ENCODE measurements at places on chromosomes 5 and 9.

DNA sequence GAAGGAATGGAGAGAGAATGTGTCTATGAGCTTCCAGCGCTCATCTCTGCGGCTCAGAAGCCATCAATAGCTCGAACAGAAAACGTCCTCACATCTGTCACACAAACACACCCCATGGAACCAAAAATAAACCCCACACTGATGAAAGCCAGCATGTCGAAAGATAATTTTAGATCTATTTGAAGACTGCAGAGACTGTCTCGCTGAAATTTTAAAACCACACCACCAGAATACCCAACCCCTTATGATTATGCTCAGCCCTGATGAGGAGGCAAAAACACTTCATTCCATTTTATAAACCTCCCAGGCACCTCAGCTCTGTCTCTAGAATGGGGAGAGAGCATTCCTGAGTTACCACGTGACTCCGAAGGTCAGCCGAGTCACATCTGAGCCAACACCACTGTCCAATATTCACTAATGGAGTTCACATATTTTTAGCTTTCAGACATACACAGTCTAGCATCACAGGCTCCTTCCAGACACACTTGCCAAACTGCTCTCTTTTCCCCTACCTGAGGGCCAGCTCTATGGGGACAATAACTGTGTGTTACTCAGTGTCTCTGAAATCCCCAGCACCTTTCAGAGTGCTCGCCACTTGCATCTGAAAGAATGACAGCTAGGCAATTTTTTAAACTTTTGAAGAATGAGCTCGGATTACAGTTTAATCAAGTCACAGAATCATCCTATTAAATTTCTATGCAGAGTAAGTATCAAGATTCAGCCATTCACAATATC is 63.2 kb downstream of the SERINC5 start:
- no peak for DNase-seq

DNA sequence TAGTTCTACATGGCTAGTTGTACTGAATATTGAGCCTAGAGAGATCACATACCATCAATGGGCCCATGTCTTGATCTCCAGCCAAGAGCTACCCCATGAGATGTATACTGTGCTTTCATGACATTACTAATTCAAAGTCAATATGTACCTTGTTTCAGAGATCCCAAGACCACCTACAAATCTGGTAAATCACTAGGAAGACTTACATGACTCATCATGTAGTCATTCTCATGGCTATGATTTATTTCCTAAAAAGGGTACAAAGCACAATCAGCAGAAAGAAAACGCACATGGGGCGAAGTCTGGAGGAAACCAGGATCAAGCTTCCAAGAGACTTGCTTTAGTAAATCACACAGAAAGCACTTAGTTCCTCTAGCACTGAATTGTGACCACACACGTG is 103.0 kb downstream of the PCSK5 start:
- no peak for DNase-seq

DNA sequence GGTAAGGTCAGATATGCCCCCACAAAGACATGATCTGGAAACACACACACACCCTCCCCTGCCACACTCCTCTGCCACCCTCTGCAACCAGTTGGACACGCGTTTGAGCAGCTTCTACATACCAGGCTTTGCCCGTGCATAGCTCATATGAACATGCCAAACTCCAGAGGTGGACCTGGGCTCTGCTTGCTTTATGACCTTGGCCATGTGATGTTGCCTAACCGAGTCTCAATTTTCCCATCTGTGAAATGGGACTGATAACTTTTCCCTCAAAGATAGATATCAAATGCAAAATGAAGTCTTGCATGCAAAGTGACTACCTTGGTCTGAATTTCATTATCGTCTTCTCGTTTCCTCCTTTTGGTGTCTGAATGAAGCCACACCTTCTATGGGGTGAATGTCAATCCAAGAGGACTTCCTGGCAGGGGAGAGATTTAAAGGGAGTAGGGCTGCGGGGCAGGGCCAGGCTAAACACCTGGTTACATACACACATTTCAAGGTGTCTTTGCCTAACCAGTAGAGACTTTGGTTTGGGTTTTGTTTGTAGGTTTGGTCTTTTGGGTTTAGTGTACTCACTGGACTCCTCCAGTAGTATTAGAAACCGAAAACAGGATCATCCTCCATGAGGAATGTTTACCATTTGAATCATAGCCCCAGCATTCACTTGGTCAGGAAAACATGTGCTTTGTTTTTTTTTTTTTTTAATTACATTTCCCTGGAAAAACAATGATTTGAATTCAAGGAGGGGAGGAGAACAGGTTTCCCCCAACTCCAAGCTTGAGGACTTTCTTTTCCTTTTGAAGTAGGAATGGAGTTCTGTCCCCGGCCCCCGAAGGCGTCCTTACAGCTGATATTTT is 63.2 kb downstream of the COL27A1 start:
- DNase-seq, result no peak

- peak; percentile 32 for DNase-seq
Observed at GRCh38 chr9:32968101-32969011, 33.1 kb downstream of the APTX start.

- no peak for DNase-seq
Observed at GRCh38 chr9:112836394-112836793, 54.3 kb downstream of the SLC46A2 start.

- no peak for DNase-seq
Observed at GRCh38 chr9:27467486-27467885, 56.6 kb upstream of the IFNK start.

- DNase-seq, result no peak
Observed at GRCh38 chr9:91195372-91196012, 166.2 kb downstream of the AUH start.

DNA sequence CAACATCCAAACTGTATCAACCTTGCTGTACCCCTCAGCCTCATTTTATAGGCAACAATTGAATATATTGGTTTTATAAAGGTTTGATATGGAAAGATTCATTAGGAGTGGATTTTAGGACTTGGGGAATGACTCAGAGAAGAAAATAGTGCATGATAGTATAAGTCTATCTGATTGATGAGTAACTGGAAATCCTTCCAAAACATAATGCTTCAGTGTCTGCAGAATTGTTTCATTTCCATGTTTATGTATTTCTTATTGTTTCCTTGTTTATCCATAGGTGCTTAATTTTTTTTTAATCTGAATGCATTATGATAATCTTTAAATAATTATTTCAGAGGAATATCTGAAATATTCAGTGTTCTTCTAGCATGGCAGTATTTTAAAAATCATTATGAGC is 12.6 kb downstream of the JAK2 start:
- DNase-seq, result no peak

DNA sequence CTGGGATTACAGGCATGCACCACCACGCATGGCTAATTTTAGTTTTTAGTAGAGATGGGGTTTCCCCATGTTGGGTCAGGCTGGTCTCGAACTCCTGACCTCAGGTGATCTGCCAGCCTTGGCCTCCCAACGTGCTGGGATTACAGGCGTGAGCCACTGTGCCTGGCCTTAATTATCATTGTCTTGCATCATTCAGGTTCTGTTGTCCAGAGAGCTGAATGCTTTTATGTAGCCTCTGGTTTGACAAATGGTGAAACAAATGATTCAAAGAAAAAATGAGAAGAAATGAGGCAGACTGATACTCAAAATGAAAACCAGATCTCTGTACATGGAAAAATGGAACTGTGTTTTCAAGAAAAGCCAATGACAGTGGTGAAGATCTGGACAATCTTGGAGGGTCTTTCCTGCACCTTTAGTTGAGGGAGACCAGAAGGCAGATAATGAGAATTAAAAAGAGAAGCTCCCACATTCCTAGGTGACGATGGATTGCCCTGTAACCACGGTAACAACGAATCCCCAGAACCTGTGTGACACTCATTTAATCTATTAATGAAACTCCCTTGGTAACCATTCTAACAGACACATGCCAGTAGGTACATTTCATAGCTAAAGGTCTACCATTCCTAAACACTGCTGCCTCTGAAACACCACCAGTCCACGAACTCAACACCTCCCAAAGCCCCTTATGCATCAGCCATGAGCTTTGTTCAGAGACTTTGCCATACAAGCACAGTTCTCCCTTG is 1.6 kb downstream of the TEX48 start:
- no peak for DNase-seq

- no peak for DNase-seq
Observed at GRCh38 chr5:97363577-97363976, 180.5 kb upstream of the RIOK2 start.

- DNase-seq, result no peak
Observed at GRCh38 chr5:20102293-20102692, 114.3 kb upstream of the CDH18 start.

DNA sequence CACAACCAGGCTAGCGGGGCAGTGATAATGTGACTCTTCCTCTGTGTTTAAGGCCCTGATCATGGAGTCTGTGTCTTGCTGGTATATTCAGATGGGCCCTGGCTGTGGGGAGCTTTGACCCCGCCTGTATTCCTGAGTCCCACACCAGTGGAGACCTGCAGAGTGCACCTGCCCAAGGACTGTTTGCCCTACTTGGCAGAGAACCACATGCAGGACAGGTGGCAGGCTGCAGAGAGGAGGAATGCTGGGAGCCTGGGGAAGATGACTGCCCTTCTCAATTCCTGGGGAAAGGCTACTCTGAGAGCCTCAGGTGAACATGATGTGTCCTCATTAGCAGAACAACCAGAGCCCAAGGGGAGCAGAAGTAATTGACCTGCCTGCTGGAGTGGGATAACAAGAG is 36.2 kb downstream of the IARS1 start:
- DNase-seq, result no peak

DNA sequence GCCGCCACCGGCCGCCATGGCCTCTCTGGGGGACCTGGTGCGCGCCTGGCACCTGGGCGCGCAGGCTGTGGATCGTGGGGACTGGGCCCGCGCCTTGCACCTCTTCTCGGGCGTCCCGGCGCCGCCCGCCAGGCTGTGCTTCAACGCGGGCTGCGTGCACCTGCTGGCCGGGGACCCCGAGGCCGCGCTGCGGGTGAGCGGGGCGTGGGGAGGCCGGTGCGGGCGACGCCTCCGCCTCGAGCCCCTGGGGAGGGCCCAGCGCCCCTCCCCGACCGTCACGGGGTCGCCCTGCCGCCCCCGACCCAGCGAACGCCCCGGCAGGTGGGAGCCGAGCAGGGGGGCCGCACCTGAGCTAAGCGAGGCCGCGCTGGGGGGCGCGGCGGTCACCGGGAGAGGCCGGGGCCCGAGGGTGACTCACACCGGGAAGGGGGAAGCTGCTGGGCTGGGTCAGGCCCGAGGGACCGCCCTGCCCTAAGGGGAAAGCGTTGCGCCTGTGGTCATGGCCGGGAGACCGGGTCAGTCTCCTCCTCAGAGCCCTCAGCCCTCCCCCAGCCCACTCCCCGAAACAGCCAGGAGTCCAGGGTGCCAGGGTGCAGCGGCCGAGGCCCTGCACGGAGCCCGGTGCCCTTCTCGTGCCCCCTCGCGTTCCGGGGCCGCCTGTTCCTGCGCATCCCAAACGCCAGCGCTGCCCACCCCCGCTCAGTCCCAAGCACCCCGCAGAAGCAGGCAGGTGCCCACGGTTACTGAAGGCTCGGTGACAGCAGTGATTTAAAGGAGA is 510 bp downstream of the NOXA1 start:
- DNase-seq, result no peak

DNA sequence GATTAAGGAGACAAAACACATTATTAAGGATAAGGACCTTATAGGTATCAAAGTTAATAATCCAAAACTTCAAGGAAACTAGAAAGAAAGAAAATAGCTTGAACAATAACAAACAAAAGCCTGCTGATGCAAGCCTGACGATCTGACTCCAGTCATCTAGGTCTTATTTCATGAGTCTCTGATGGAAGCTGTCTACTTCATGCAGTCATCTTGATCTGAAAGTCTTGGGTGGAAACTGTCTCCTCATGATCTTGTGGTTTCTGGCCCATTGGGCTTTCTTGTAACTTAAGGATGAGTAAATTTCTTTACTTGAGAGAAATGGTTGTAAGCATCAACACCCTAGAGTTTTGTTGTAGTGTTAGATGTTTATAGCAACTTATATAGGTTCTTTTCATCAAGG is 20.6 kb upstream of the PSIP1 start:
- no peak for DNase-seq

- no peak for DNase-seq
Observed at GRCh38 chr5:163624431-163624830, 119.0 kb downstream of the MAT2B start.

- DNase-seq, result no peak
Observed at GRCh38 chr5:116153687-116154174, 68.9 kb downstream of the COMMD10 start.

DNA sequence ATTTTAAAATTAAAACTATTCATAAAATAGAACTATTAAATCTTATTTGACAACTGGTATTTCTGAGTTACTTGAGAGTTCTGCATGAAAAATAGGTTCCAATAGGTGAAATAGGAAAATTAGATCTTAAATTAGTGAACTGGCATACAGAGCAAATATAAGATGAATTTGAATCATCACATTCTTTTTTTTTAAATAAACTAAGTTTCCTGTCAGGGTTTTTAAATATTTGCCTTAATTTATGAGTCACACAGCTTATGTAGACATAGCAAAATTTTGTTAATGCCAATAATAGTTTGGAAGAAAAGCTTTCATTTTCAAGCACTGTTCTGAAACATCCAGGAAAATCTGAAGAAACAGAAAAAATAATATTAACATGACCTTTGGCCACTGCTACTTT is 311.7 kb upstream of the HAPLN1 start:
- DNase-seq, result no peak

GRCh38 chr5:134845335-134845851 is 375 bp upstream of the C5orf24 start:
- no peak for DNase-seq

DNA sequence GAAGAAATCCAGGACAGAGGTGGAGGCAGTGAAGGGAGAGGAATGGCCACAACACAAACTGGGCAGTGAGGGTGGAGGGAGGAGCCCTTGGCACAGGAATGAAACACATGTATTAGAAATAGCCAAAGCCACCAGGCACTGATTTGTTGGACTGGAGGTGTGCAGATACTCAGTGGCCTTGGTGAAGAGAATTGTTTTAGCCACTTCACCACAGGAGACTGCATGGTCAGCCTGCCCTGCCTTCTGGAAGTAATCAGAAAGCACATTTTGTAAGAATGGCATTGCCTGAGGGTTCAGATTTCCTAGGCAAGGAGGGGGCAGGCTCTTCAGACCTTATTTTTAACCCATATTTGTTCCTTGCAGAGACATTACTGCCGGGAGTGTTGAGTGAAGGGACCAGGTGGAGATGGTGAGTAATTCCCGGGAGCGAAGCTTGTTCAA is 2.2 kb downstream of the SGCD start:
- DNase-seq, result no peak

- no peak for DNase-seq
Observed at GRCh38 chr9:79731171-79731890, 159.6 kb downstream of the TLE4 start.

- DNase-seq, result no peak
Observed at GRCh38 chr5:75281716-75282465, 45.2 kb upstream of the ANKRD31 start.

GRCh38 chr9:89625721-89626687 is 21.2 kb downstream of the GADD45G start:
- no peak for DNase-seq

DNA sequence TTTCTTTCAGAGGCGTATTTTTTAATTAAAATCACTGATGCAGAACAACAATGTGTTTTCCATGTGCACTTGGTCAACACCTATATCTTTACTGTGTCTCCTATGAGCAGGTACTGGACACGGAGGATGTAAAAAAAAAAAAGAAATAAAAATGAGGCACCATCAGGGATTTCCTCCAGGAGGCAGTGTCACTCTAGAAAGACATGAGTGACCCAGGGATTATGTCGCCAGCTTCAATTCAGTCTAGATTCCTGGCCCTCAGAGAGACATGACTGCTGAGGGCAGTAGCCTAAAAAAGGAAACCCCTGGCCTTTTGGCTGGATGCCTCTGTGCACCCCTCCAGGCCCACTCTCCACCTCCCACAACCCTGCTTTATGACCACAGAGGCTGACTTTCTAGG is 18.3 kb upstream of the IL33 start:
- no peak for DNase-seq
